SW 1271 (cell line): ENCODE measurements at places on chromosomes 1 and 21.

DNA sequence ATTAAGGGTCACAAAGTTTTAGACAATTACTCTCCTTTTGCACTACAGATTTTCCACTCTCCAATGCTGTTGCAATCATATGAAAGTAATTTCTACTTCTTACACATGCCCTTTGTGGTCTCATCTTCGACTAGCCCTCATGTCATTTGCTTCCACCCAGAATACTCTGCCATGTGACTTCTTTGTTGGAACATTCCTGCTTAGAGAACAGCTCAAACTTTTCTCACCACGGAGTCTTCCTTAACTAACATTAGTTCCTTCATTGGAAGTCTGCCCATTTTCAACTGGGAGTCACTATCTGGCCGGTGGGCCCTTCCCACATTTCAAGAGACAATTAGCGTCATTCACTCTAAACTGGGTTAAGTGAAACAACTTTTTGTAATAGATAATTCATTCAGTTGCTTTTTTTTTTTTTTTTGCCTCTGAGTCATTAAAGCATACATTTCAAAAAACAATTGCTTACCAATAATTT lies 142.6 kb upstream of the PALMD start:
- DNase-seq: no peak

DNA sequence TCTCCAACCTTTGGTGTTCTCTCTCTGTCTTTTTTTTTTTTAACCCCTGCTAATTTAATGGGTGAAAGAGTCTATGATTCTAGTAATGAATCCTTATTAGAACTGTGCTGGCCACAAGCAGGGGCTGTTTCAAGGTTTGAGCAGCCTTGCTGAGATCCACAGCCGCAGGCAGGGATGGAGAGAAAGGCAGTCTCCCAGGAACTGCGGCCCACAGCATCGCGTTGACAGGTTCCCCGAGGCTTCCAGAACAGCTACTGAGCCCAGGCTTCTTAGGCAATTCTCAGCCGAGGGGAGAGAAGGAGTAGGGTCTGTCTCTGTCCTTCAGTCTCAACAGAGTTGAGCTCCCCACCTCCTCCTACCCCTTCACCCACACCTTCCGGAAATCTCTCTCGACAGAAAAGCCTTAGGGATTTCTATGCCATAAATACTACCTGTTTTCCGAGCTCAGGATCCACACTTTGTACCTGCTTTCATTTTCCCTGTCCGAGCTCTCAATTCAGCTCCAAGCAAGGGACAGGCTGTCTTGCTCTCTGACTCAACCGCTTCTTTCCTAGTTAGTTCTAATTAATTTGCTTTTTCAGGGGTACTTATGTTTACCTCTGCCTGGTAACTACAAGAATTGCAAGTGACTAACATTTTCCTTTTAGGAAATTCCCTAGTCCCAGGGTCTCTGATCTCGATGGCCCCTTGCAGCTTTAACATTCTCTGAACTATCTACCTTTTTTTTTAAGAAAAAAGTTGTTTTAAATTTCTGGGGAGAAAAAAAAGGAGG lies 6.7 kb upstream of the CASZ1 start:
- DNase-seq: no peak

DNA sequence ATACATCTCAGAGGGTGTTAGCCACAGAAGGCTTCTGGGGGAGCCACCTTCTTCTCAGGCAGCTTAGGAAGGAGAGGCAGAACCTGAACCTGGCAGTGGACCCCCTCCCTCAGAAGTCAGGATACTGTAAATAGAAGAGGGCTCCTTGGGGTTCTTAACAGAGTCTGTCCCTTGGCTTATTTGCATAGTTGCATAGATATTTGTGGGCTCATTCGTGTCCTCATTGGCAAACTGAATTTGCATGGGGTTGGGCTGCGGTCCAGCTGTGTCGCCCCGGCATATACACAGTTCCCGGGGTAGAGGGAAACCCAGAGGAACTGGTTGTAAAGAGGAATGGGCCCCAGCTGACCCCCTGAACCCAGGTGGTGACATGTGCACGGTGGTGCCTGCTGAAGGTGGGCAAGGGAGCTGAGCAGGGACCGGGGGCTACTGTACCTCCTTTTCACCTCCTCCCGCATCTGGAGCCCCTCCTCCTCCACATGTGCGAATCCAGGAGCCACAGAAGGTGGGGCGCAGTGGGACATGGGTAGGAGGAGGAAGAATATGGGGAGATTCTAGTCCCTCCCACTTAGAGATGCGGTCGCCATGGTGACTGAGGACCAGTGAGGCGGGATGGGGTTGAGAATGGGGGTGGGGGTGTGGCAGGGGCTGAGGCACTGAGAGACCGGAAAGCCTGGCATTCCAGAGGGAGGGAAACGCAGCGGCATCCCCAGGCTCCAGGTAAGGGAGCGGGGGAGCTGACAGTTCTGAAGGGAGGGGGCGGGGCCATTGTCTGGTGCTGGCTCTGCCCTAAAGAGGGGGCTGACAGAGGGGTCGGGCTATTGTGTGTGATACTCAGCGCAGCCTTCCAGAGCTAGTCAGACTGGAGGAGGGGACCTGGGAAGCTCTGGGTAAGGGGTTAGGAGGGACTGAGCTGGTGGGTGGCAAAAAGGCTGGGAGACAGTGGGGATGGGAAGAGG lies 3.7 kb upstream of the SEMA4A start:
- DNase-seq: no peak

DNA sequence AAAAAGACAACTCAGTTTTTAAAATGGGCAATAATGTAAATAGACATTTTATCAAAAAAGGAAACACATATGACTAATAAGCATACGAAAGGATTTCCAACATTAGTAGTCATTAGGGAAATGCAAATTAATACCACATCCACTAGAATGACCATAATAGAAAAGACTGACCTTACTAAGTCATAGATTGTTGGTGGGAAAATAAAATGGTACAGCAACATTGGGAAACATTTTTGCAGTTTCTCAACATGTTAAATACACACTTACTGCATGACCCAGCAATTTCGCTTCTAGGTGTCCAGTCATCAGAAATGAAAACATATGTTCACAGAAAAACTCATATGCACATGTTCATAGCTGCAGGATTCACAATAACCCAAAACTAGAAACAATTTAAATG lies 29.9 kb upstream of the SLC44A3 start:
- DNase-seq: no peak

DNA sequence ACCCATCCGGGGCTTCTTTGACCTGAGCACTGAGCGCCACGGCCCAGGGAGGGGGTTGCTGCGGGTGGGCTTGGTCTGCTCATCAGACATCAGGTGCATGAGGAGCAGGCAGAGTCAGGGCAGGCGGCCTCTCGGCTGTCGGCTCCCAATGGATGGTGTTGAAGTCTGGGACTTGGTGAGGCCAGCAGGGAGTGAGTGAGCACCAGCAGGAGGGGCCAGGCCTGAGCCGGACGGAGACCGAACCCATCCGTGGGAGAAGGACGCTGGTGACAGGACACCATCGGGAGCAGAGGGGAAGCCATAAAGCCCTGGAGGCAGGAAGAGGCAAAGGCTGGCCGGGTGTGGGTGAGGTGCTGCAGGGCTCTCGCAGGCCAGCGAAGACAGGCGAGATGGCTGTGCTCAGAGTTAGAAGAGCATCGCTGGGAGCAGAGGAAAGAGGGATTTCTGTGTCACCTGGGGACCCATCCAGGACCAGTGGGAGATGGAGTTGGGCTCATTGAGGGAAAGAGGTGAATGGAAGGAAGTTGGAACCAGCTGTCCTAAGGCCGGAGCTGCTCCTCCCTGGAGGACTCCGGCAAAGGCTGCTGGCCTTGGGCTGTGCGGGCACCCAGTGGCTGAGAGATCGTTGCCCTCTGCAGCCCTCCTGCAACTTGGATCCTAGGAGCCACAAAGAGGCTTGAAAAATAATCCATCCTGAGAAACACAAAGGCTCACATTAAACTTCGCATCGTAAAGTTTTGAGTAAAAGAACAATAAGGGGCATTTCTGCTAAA lies 49.9 kb downstream of the PDE9A start:
- no peak for DNase-seq

DNA sequence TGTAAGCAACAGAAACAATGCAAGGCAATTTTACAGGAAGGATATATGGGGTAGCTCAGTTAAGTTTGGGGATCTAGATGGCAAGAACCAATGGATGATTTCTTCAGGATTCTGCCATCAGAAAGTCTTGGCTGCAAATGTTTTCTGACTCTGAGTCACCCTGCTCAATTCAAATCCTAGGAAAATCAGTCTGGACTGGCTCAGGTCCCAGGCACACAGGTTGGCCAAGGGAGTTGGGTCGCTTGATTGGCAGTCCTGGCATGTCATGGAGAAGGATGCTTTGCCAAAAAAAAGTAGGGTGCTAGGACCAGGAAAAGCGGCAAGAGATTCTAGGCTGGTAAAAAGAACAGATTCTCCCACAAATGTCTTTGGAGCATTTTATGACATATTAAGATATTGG lies 28.9 kb upstream of the S1PR1 start:
- DNase-seq: no peak

DNA sequence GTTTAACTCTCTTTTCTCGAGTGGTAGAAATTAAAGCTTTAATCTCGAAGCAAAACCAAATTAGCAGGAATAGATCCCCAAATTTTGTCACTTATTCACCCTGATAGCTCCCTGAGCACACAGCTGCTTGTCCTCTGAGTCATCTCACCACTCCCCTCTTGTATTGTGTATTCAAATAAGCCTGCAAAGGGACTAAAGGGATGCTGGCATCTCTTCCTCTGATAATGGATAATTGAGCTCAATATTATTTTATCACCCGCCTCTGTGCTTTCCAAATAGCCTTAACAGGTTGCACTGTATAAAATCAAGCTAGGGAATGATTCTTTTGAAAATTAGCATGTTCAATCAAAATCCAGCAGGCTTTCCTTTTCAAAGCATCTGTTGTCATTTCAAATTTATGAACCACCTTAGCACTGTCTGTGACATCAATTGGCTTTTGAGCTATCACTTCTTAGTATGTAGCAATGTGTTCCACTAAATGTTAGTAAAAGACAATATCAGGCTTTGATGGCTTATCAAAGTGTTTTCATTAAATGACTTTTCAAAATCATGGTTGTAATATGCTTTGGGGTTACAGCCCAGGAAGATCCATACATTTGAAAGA lies 561.6 kb downstream of the PLA2G4A start:
- DNase-seq: no peak

- DNase-seq: no peak
These were observed 18.6 kb downstream of the RHOU start for GRCh38 chr1:228753786-228754360.

DNA sequence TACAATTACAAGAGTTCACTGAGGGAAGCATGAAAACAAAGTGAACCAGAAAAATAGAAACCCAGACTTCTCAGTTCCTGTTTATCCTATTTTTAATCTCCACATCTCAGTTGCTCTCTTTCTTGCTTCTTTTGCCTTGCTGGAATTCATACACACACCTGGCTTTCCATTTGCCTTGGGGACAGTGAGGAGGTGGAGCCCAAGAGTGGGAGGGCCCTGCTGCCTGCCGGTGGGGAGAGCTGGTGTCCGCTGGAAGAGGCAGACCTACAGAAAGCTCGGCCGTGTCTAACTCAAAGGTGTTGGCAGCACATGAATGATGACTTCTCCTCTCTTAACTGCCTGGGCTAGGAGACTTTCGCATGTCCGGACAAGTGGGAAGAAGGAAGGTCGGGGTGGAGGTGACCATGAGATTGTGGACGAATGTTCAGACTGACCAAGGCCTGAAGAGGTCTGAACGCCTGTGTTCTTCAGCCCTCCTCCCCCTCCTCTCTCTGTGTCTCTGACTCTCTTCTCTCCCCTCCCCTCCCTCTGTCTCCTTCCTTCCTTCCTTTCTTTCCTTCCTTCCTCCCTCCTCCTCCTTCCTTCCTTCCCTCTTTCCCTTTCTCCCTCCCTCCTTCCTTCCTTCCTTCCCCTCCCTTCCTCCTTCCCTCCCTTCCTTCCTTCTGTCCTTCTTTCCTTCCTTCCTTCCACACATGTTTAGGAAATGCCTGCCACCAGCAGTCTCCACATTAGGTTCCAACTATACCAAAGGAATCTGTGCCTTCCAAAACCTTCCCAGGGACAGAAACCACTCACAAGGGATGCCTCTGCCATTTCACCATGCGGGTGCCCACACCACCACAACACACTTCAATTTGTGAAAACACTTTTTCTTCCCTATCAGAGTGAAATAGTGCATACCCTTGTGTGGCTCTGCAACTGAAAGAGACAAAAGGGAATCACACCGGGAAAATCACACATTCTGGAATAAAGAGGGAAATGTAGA lies 157.3 kb upstream of the RUNX1 start:
- DNase-seq: no peak

GRCh38 chr1:93448983-93449804 lies 1.3 kb downstream of the FNBP1L start:
- peak; percentile 22 for DNase-seq

DNA sequence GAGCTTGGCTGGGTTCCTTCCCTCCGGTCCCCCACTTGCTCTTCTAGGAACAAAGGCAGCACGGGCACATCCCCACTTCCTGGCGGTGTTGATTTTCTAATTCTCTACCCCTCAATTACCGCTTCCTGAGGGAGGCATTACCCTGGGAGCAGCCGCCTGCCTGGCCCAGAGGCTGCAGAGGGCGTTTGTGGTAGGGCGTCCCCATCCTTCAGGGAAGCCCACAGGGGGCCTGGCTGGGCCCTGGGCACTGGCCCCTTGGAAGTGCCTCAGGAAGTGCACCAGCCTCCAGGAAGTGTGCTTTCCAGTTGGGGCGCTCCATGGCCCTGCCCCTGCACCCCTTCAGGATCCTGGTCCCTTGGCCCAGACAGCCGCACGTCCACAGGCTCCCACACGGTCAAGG lies 42.1 kb upstream of the CASZ1 start:
- DNase-seq: no peak

- no peak for DNase-seq
These were observed 962 bp upstream of the MAN1C1 start for GRCh38 chr1:25615563-25616094.

DNA sequence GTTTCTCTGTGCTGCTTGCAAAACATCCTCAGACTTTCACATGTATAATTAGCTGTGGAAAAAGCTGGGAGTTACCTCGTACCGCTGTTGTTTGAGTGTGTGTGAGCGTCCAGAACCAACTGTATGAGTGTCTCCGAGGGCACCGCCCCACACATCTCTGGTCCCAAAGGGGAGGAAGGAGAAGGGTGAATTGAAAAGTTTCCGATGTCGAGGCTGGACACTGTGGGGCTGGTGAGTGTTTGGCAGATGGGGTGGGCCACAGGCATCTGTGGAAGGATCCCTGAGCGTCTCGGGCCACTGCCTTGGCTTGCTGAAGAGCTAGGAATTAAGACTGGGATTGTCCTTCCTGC lies 1.2 kb downstream of the ATP2B4 start:
- DNase-seq: no peak

- no peak for DNase-seq
These were observed 46.5 kb downstream of the FH start for GRCh38 chr1:241473026-241473425.
